ENCODE measurements at places on chromosomes 3 and 15. TPM values are rescaled to one million over a fixed set of nuclear protein-coding genes. Genes with fewer than 3 reads are reported as not detected.

GRCh38 chr3:132232231-132232792 lies 84.9 kb upstream of the ACP3 start:
- DNase-seq = no peak
- H3K27me3 ChIP-seq = peaks cover 13% of the 10 kb centered on the region
- no peaks in the 10 kb centered on the region for H3K4me1 ChIP-seq
- no peak overlapping the region for H3K4me3 ChIP-seq
- H3K27ac ChIP-seq = no peak overlapping the region

DNA sequence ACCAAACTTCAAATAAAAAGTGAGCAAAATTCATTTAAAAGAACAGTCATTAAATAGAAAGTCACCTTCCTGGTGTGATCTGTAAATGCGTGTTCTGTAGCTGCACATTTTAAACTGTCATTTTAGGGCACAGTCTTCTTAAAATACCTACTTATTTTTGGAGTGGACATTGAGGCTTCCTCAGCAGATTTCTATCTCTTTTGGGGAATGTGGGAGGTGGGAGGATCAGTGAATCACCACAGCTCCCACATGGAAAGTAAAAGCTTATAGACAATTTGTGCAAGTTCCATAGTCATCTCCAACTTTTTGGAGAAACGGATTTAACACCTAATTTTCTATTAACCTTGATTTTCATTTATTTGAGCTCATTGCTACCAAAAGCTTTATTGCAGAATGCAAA lies 21.0 kb upstream of the MOBP start:
- H3K4me3 ChIP-seq = no peak overlapping the region
- no peak for DNase-seq

Gene CCR3
- polyA plus RNA-seq = not detected

- no peaks in the 10 kb centered on the region for H3K36me3 ChIP-seq
- no peak for DNase-seq
- H3K4me3 ChIP-seq = no peak overlapping the region
- H3K27me3 ChIP-seq = peaks cover 69% of the 10 kb centered on the region
- H3K4me1 ChIP-seq = peaks cover 17% of the 10 kb centered on the region
Measured at GRCh38 chr15:76061700-76062099, 1.9 kb downstream of the TMEM266 start.

DNA sequence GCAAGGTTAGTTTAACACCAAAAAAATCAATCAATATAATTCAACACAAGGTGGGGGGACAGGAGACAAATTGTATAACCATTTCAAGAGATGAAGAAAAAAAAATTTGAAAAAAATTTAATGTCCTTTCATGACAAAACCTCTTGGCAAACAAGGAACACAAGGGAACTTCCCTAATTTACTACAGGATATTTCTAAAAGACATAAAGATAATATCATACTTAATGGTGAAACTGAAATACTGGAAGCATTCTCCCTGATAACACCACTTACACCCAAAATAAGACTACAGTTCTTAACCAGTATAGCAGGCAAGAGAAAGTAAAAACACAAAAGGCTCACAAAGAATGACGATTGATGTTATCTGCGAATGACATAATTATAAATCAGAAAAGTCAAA lies 44.7 kb downstream of the IFT57 start:
- no peak overlapping the region for H3K4me3 ChIP-seq
- peak overlapping the region; percentile 8 for H3K27ac ChIP-seq
- DNase-seq = no peak
- peaks cover 31% of the 10 kb centered on the region for H3K36me3 ChIP-seq
- H3K27me3 ChIP-seq = no peaks in the 10 kb centered on the region

DNA sequence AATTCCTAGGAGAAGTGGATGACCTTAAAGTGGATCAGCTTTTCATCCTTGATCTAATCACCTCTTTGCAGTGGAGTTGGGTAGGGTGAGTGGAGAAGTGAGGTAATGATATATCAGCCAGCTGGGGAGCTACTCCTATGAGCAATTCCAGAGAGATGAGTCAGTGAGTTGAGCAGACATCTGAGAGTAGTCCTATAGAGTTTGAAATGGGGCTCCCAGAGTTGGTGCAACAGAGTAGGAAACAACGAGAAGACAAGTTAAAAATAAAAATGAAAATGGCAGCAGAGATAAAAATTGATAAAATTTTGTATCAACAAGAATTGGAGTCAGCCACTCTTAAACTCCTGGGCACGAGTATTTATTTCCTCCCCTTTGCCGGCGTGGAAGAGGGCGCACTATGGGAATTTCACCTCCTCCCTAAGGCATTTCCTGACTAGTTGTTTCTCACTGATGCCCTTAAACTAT lies 150.8 kb upstream of the DPH6 start:
- H3K36me3 ChIP-seq = no peaks in the 10 kb centered on the region
- H3K4me3 ChIP-seq = no peak overlapping the region
- H3K27ac ChIP-seq = no peak overlapping the region
- DNase-seq = no peak
- H3K27me3 ChIP-seq = peaks cover 9% of the 10 kb centered on the region

- H3K4me1 ChIP-seq = no peaks in the 10 kb centered on the region
- H3K4me3 ChIP-seq = no peak overlapping the region
- DNase-seq = no peak
- peaks cover 3% of the 10 kb centered on the region for H3K27me3 ChIP-seq
- H3K27ac ChIP-seq = no peak overlapping the region
Measured at GRCh38 chr3:156918746-156919145, 92.6 kb downstream of the LEKR1 start.

Gene PIERCE2
- 1.9 TPM for polyA plus RNA-seq
